ENCODE measurements at places on chromosomes 7 and 10. TPM values are rescaled to one million over a fixed set of nuclear protein-coding genes. Genes with fewer than 3 reads are reported as not detected.

- peaks cover under 1% of the 10 kb centered on the region for H3K36me3 ChIP-seq
- no peak overlapping the region for H3K27ac ChIP-seq
- DNase-seq, result no peak
- no peak overlapping the region for H3K4me3 ChIP-seq
- H3K27me3 ChIP-seq, result peaks cover 6% of the 10 kb centered on the region
These were observed 49.2 kb upstream of the NANOS1 start for GRCh38 chr10:118980135-118980865.

- H3K36me3 ChIP-seq, result no peaks in the 10 kb centered on the region
- peak overlapping the region; percentile 2 for H3K4me3 ChIP-seq
- H3K4me1 ChIP-seq, result peaks cover 34% of the 10 kb centered on the region
- H3K27ac ChIP-seq, result no peak overlapping the region
These were observed 17.5 kb upstream of the LYZL2 start for GRCh38 chr10:30647089-30647488.

- H3K36me3 ChIP-seq, result peaks cover 9% of the 10 kb centered on the region
- H3K4me3 ChIP-seq, result no peak overlapping the region
- DNase-seq, result no peak
- H3K27ac ChIP-seq, result no peak overlapping the region
- H3K4me1 ChIP-seq, result peaks cover 8% of the 10 kb centered on the region
- peaks cover 3% of the 10 kb centered on the region for H3K27me3 ChIP-seq
These were observed 106.0 kb upstream of the GATA3 start for GRCh38 chr10:7948371-7949000.

GRCh38 chr7:33961948-33962347 is 56.6 kb downstream of the BMPER start:
- H3K4me1 ChIP-seq, result peaks cover 5% of the 10 kb centered on the region
- no peak overlapping the region for H3K4me3 ChIP-seq
- no peak overlapping the region for H3K27ac ChIP-seq
- no peaks in the 10 kb centered on the region for H3K36me3 ChIP-seq
- H3K27me3 ChIP-seq, result peaks cover 2% of the 10 kb centered on the region
- DNase-seq, result no peak

GRCh38 chr7:111708072-111708471 is 145.8 kb upstream of the IMMP2L start:
- peaks cover 4% of the 10 kb centered on the region for H3K4me1 ChIP-seq
- DNase-seq, result no peak
- peaks cover 6% of the 10 kb centered on the region for H3K36me3 ChIP-seq
- H3K4me3 ChIP-seq, result no peak overlapping the region

DNA sequence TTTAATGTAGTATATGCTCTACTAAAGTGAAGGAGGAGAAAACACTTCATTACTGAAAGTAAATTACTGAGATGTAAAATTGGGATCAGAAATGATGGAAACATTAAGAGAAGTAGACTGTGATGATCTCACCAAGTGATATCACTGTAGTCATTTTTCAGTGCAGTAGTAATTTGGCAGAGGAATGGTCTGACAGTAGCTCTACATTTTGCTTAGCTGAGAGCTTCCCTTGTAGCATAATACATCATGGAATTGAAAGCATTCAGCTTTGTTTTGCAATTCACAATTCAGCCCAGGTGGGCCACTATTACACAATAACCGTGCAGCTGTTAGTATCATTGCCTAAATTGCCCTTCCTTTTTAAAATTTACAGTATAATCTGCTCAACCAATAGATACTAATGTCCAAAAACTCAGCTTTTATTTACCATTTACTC is 19.4 kb upstream of the CABCOCO1 start:
- no peaks in the 10 kb centered on the region for H3K36me3 ChIP-seq
- no peak overlapping the region for H3K4me3 ChIP-seq
- no peak overlapping the region for H3K27ac ChIP-seq
- no peaks in the 10 kb centered on the region for H3K4me1 ChIP-seq
- no peaks in the 10 kb centered on the region for H3K27me3 ChIP-seq

GRCh38 chr7:158035343-158035742 is 552.3 kb downstream of the PTPRN2 start:
- no peak overlapping the region for H3K4me3 ChIP-seq
- peaks cover 8% of the 10 kb centered on the region for H3K27me3 ChIP-seq
- H3K4me1 ChIP-seq, result no peaks in the 10 kb centered on the region
- DNase-seq, result no peak

GRCh38 chr7:39211581-39211980 is 233.9 kb downstream of the POU6F2 start:
- no peaks in the 10 kb centered on the region for H3K4me1 ChIP-seq
- no peak for DNase-seq
- H3K27ac ChIP-seq, result no peak overlapping the region
- H3K4me3 ChIP-seq, result no peak overlapping the region

DNA sequence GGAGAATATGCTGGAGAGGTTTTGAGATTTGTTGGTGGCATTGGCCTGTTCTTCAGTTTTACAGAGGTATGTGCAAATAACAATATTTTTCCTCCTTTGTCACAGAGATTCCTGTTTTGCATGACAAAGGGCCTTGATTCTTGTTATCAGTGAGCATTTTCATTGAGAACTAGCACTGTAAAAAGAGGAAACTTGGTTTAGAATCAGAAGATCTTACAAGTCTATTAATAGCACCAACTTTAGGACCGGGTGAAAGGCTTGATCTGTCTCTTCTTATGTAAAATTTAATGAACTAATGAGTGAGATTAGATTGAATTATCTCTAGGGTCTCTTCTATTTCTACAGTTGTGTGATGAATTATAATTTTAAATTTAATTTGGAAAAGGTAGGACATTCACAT is 25.5 kb downstream of the TSPAN13 start:
- H3K36me3 ChIP-seq, result peaks cover 11% of the 10 kb centered on the region
- no peaks in the 10 kb centered on the region for H3K4me1 ChIP-seq
- no peak overlapping the region for H3K27ac ChIP-seq
- H3K4me3 ChIP-seq, result no peak overlapping the region
- no peak for DNase-seq

DNA sequence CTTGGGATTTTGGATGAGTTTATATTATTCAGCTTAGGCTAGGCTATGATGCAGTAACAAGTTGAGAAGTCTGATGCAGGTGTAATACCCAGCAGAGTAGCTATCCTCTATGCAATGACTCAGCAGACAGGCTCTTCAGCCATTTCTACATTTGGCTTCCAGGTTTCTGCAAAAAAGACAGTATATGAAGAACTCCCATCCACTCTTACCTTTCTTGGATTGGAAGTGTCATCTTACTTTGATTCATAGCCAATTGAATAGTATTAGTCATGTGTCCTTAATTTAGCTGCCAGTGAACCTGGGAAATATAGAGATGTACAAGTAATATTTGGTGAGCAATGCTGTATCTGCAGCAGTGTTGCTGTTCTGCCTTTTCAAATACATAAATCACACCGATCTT is 127.8 kb upstream of the NPSR1 start:
- no peak for DNase-seq
- H3K4me1 ChIP-seq, result no peaks in the 10 kb centered on the region
- H3K4me3 ChIP-seq, result no peak overlapping the region
- no peaks in the 10 kb centered on the region for H3K36me3 ChIP-seq
- H3K27me3 ChIP-seq, result no peaks in the 10 kb centered on the region
- no peak overlapping the region for H3K27ac ChIP-seq

DNA sequence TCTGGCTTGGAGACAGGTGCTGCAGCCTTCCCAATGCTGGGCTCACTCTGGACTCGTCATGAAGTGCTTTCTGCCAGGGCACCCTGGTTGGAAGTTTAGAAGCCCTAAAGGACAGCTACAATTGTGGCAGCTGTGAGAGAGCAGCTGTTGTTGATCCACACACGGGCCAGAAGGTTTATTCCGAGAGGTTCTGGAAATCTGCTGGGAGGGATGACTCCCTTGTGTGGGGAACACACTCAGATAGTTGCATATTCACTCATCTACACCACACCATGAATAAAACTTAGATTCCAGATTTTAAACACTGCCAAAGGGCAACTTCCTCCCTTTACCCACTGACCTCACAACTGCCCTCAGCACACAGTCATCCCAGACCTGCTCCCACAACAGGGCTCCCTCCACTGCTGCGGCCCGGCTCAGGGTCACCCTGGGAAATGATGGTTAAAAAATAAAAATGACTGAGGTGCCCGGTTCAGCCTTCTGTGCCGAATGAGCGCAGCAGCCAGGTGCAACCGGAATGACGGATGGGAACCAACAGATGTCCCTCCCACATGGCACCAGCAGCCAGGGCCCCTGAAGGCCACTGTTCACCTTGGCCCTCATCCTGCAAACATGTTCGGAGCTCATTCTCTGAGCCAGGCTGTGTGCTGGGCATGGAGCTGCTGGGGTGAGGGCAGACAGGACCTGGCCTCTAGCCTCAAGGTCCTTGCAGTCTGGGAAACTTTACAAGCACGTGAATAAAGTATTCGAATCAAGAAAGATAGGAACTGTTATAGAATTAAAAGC is 40.2 kb downstream of the ASB13 start:
- no peak overlapping the region for H3K27ac ChIP-seq
- peaks cover 5% of the 10 kb centered on the region for H3K27me3 ChIP-seq
- H3K36me3 ChIP-seq, result no peaks in the 10 kb centered on the region
- no peak overlapping the region for H3K4me3 ChIP-seq
- DNase-seq, result no peak
- peaks cover 8% of the 10 kb centered on the region for H3K4me1 ChIP-seq

GRCh38 chr7:44639671-44640321 is 33.4 kb downstream of the OGDH start:
- H3K36me3 ChIP-seq, result peaks cover 2% of the 10 kb centered on the region
- peaks cover 22% of the 10 kb centered on the region for H3K4me1 ChIP-seq
- no peak overlapping the region for H3K4me3 ChIP-seq
- H3K27me3 ChIP-seq, result peaks cover 3% of the 10 kb centered on the region
- H3K27ac ChIP-seq, result peak overlapping the region; percentile 88

GRCh38 chr7:11239316-11239715 is 265.6 kb downstream of the PHF14 start:
- H3K4me3 ChIP-seq, result no peak overlapping the region
- H3K4me1 ChIP-seq, result peaks cover 5% of the 10 kb centered on the region
- no peaks in the 10 kb centered on the region for H3K36me3 ChIP-seq
- H3K27ac ChIP-seq, result no peak overlapping the region
- DNase-seq, result no peak
- H3K27me3 ChIP-seq, result no peaks in the 10 kb centered on the region

DNA sequence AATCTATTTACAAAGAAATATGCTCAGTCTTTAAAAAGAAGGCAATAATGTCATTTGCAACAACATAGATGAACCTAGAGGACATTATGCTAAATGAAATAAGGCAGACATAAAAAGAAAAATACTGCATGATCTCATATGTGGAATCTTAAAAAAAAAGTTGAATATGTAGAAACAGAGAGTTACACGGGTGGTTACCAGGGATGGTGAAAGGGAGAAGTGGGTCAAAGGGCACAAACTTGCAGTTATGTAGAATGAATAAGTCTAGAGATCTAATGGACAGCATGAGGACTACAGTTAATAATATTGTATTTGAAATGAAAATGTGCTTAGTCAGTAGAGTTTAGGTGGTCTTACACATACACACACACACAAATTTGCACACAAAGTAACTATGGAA is 88.2 kb upstream of the CCDC71L start:
- H3K4me1 ChIP-seq, result peaks cover 7% of the 10 kb centered on the region
- H3K36me3 ChIP-seq, result no peaks in the 10 kb centered on the region
- DNase-seq, result no peak
- H3K27me3 ChIP-seq, result no peaks in the 10 kb centered on the region
- no peak overlapping the region for H3K27ac ChIP-seq

DNA sequence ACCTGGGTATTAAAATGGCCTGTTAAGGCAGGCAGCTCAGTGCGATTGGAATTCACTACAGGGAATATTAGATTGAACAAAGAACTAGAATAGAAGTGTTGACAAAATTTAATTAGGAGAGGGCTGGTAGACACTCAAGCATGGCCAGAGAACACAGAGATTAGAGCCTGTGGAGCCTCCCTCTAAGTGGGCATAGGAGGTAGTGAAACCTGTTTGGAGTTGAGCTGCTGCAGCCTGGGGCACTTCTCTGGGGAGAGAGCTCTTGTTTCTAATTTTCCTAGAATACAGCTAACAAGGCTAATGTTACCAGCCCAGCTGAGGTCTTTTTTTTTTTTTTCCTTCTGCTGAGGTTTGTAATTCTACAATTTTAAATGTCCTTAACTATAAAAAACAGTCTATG is 46.4 kb downstream of the TMEM168 start:
- no peak for DNase-seq
- H3K36me3 ChIP-seq, result no peaks in the 10 kb centered on the region
- no peaks in the 10 kb centered on the region for H3K27me3 ChIP-seq
- no peak overlapping the region for H3K27ac ChIP-seq
- H3K4me1 ChIP-seq, result no peaks in the 10 kb centered on the region

- H3K4me1 ChIP-seq, result peaks cover 5% of the 10 kb centered on the region
- no peaks in the 10 kb centered on the region for H3K27me3 ChIP-seq
- no peak for DNase-seq
- no peaks in the 10 kb centered on the region for H3K36me3 ChIP-seq
- no peak overlapping the region for H3K27ac ChIP-seq
These were observed 58.5 kb downstream of the WDFY4 start for GRCh38 chr10:48742891-48743860.

GRCh38 chr10:3090914-3091787 is 23.8 kb downstream of the PFKP start:
- no peak for DNase-seq
- no peak overlapping the region for H3K27ac ChIP-seq
- H3K4me3 ChIP-seq, result peak overlapping the region; percentile 37
- peaks cover 2% of the 10 kb centered on the region for H3K27me3 ChIP-seq
- peaks cover 24% of the 10 kb centered on the region for H3K4me1 ChIP-seq
- peaks cover 7% of the 10 kb centered on the region for H3K36me3 ChIP-seq

- H3K36me3 ChIP-seq, result no peaks in the 10 kb centered on the region
- no peak for DNase-seq
- H3K27ac ChIP-seq, result no peak overlapping the region
- H3K27me3 ChIP-seq, result no peaks in the 10 kb centered on the region
These were observed 85.2 kb upstream of the SEMA3C start for GRCh38 chr7:81004098-81004497.

DNA sequence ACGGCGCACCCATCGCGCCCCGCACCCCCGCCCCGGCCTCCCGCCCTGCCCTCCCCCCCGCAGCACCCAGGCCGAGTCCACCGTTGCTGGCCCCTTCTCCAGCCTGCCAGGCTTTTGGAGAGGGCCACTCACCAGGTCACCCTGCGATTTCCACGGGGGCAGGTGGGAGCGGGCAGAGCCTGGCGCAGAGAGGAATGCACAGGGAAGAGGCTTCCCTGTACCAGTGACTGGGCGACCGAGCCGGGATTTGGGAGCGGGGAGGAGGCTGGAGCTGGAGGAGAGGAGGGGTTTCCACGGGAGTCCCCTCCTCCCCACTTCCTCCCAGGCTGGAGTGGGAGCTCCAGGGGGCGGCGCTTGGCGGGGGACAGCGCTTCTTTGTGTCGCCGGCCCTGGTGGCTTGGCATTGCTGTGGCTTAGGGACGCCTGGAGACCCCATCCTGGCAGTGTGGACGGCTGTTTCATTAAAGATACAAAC is 19.3 kb downstream of the TCAF1 start:
- peak overlapping the region; percentile 85 for H3K27ac ChIP-seq
- H3K4me3 ChIP-seq, result peak overlapping the region; percentile 90
- H3K36me3 ChIP-seq, result peaks cover 4% of the 10 kb centered on the region
- peaks cover 2% of the 10 kb centered on the region for H3K27me3 ChIP-seq
- peaks cover 23% of the 10 kb centered on the region for H3K4me1 ChIP-seq

- H3K4me1 ChIP-seq, result peaks cover 7% of the 10 kb centered on the region
- no peaks in the 10 kb centered on the region for H3K36me3 ChIP-seq
- H3K4me3 ChIP-seq, result no peak overlapping the region
- DNase-seq, result no peak
These were observed 86.0 kb upstream of the MDFIC start for GRCh38 chr7:114835861-114836260.

Gene CAV1
- total RNA-seq, result 48.2 TPM

Gene SPDYE1
- not detected for total RNA-seq

Gene ERLIN1
- total RNA-seq, result 30.4 TPM

Gene AGFG2
- 48.6 TPM for total RNA-seq

Gene GPR85
- 3.0 TPM for total RNA-seq

Gene AIFM2
- total RNA-seq, result 1.7 TPM

Gene NME8
- total RNA-seq, result not detected

Gene VAX1
- 26.3 TPM for total RNA-seq

Gene DDX50
- 35.2 TPM for total RNA-seq

Gene SPOCK2
- 3.4 TPM for total RNA-seq

Gene ACSL5
- 0.64 TPM for total RNA-seq

Measured in endothelial cell (in vitro differentiated cells).